ENCODE measurements at places on chromosomes 7 and 10.

GRCh38 chr10:99630433-99630832, 10.2 kb upstream of the SLC25A28 start:
- DNase-seq = peak; percentile 74

DNA sequence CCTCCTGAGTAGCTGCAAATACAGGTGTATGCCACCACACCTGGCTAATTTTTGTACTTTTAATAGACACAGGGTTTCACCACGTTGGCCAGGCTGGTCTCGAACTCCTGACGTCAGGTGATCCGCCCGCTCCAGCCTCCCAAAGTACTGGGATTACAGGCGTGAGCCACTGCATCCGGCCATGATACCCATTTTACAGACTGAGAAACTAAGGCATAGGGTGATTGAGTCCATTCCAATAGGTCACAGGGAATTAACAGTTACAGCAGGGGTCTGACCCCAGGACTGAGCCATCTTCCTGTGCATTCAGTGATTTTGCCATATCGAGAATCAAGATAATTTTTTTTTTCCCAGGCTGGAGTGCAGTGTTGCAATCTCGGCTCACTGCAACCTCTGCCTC, 12.3 kb upstream of the CTBP2 start:
- DNase-seq = no peak

DNA sequence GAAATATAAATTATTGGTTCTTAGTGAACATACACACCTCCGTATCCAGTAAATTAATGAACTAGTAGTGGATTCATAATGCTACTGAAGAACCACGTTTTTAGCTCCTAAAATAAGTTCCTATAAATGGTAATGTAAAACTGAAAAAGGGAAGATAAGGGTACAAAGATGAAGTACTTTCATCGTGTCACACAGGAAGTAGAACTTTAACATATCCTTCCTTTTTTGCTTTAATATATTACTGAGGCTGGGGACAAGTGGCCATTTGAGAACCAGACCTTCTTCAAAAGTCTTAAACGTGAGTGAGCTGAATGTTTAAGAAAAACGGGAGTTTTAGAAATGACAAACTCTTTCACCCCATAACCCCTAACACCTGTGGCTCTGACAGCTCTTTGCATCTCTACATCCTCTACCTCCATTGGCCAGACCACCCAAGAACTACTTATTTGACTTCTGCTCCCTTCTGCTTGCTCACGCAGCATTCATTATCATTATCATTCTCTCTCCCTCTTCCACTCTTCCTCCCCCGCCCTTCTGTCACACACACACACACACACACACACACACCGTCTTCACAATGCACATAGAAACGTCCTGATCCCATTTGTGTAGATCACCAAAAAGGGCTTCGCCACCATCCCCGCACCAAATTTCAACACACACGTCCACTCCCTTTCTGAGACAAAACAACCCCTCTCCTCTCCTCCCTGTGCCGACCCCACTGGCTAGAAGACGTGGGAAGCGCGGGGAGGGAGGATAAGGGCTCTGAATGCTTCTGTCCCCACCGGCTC, 677 bp downstream of the SKAP2 start:
- peak; percentile 48 for DNase-seq

DNA sequence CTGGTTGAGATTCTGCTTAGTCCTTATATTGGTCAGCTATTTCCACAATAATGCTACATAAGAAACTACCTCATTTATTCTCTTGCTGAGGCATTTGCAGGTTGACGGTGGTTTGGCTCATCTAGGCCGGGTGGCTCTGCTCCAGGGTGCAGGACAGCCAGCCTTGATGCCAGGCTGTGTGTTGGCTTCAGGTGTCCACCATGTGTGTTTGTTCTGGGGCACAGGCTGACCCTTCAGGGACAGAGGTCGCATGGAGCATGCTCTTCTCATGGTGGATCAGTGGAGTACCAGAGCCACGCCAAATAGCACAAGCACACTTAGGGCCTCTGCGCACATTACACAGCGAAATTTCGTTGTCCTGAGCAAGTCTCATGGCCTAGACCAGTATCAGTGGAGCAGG, 249.9 kb downstream of the LRMDA start:
- DNase-seq = no peak

- peak; percentile 83 for DNase-seq
Measured at GRCh38 chr10:18651324-18652007, at the start of gene NSUN6. NSUN6 (minus strand) TSS chr10:18651587; CDS start chr10:18651203, 384 bp downstream.

DNA sequence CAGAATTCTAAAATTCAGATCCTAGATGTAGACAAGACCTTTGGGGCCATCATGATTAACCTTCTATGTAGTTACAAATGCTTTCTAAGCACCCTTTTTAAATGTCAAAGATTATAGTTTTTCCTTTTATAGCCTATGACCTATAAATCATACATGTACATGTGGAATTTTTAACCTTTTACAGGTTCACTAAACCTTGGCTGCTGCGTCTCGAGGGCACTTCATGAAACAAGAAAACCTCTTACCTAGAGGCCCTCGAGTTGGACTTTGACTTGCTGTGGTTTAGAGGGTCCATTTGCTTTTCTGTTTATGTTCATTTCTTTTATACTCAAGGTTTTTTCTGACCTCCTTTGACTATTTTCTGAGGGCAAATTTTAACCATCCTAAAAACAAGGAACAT, 302.2 kb downstream of the CSTF2T start:
- no peak for DNase-seq

GRCh38 chr10:20281579-20281978, 465.3 kb downstream of the PLXDC2 start:
- DNase-seq = no peak

GRCh38 chr10:88442716-88443115, 140.4 kb downstream of the RNLS start:
- DNase-seq = peak; percentile 13

DNA sequence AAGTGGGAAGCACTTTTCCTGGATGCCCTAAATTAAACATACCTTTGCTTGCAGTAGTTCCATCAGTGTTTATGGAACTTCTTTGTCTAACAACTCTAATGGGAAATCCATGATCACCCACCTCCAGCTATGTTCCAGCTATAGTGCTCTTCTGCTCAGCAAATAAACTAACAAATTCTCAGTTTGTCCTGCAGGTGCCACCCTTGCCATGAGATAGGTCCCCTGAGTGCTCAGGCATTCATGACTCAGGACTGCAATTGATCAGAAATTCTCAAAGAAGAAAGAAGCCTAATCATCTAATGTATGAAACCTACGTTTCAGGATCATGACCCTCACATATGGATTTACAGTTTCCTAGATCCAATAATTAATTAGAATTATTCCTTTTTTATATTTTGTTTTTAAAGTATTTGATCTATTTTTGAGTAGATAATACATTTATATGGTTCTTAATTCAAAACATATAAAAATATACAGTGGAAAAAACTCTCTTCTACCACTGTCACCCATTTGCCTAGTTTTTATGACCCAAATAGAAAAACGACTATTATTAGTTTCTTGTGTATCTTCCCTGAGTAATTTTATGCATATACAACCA, 48.7 kb upstream of the DYNC1I1 start:
- peak; percentile 11 for DNase-seq

- DNase-seq = peak; percentile 46
Measured at GRCh38 chr10:73875139-73875475, 752 bp upstream of the CAMK2G start.

- no peak for DNase-seq
Measured at GRCh38 chr10:21505711-21506278, 19.7 kb downstream of the SKIDA1 start.

DNA sequence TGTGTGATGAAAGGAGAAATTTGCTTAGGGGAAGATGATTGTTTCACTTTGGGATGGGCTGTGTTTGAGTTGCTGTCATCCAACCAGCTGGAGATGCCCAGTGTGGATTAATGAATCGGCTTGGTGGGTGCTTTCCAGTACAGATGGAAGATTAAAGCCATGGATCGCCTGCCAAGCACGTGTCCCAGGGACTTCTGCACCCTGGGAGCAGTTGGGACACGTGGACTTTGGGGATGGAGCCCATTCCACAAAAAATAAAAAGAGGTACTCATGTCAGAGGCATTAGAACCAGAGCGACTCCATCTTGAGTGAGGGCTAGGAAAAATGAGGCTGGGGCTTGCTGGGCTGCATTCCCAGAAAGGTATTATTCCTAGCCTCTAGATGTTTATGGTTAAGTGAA, 29.3 kb upstream of the PRLHR start:
- DNase-seq = no peak

DNA sequence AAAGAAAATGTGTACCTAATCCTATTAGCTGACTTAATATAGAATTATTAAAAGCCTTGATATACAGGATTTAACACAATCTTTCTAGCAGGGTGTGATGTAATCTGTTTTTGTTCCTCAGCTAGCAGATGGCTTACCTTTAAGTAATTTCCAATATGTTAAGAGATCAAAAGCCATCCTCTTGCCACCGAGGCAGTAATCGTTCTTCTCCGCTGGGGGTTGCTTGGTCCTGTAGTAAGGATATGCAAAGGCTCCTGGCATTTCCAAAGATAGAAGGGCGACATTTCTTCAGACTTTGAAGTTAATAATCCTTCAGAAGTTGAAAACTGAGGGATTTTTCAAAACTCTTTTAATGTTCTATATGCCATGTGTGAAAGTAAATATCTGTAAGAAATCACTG, 156.4 kb downstream of the FZD1 start:
- no peak for DNase-seq

- no peak for DNase-seq
Measured at GRCh38 chr10:29862923-29863614, 196.3 kb downstream of the JCAD start.

GRCh38 chr7:88429382-88429781, 122.7 kb upstream of the STEAP4 start:
- DNase-seq = no peak

GRCh38 chr7:1448958-1449357, 10.3 kb downstream of the MICALL2 start:
- DNase-seq = no peak

GRCh38 chr10:6259153-6259552, 56.4 kb downstream of the PFKFB3 start:
- no peak for DNase-seq

GRCh38 chr7:44100458-44101302, 3.5 kb upstream of the AEBP1 start:
- DNase-seq = no peak

GRCh38 chr10:80292607-80293239, 3.3 kb upstream of the MAT1A start:
- DNase-seq = no peak

GRCh38 chr10:95125582-95125981, 56.3 kb upstream of the CYP2C8 start:
- no peak for DNase-seq

- DNase-seq = no peak
Measured at GRCh38 chr10:43803791-43804190, 155.1 kb upstream of the ZNF32 start.

DNA sequence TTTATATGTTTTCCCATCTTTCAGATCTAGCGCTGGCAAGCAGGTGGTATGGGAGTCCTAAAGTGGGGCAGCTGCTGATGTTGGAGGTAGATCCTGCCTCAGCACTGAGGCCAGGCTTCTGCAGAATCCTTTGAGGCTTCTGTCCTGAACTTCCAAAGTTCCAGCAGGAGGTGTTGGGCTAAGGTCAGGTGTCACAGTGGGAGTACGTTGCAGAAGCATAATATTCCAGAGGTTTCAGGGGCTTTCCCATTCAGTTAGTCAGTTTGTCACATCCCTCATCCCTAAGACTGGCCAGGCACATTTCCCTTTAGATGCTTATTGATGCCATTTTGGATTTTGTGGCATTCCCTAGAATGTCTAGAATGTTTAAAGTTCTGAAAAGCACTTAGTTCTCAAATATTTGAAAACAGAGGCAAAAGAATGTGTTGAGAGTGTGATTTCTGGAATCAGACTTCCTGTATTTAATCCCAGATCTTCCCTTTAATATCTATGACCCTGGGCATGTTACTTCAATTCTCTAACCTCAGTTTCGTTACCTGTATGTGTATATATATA, 319.1 kb upstream of the PHYHIPL start:
- DNase-seq = no peak

DNA sequence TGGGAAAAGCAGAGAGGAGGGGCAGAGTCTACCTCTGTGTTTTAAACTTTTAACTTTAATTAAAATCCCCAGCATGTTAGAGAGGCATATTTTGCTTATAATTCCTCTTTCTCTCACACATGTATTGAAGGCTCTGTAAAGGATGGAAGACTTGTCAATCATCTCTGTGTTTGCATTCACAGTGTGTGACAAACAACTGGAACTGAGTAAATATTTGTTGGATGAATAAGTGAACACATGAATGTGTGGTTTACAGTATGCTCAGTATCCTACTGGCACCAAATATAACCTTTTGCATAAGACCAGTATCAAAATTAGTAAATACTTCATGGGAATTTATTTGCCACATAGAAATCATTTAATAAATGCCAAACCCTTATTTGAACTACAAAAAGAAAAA, 829.0 kb downstream of the GRID1 start:
- no peak for DNase-seq

DNA sequence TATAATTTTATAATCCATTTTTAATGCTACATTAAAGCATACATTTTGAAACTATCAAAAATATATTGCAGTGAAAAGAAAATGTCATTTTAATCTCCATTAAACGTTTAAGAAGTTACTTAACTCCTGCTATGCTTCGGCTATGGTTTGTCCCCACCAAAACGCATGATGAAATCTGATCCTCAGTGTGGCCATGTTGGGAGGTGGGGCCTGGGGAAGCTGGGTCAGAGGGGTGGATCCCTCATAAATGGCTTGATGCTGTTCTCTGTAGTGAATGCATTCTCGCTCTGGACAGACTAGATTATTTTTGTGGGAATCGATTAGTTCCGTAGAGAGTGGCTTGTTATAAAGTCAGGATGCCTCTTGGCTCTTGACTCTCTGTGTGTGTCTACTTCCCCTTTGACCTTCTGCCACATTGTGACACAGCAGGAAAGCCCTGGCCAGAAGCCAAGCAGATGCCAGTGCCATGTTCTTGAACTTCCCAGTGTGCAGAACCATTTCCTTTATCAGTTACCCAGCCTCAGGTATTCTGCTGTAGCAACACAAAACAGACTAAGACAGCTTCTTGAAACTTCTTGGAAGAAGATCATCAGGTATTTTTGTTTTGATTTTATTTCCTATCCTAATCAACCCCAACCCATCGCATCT, 77.8 kb downstream of the TCERG1L start:
- no peak for DNase-seq

DNA sequence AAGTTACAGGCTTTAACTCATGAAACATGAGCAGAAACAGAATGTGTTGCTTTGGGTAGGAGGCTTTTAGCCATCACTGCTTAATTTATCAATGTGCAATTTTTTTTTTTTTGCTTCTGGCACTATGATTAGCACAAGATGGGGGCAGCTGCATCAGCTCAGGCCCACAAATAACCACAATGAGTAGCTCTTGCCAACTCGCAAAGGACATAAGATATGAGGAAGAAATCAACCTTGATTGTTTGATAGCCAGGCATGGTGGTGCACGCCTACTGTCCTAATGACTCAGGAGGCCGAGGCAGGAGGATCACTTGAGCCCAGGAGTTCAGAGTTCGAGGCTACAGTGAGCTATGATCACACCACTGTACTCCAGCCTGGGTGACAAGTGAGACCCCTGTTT, 12.3 kb downstream of the NOD1 start:
- no peak for DNase-seq

- no peak for DNase-seq
Measured at GRCh38 chr7:116574025-116574822, 49.4 kb downstream of the CAV1 start.

GRCh38 chr7:152615031-152615741, 60.8 kb downstream of the XRCC2 start:
- no peak for DNase-seq

Data from inflammatory macrophage treated with lipopolysaccharide for 1 hour (primary cell).